ENCODE measurements at places on chromosomes 7 and 10.

DNA sequence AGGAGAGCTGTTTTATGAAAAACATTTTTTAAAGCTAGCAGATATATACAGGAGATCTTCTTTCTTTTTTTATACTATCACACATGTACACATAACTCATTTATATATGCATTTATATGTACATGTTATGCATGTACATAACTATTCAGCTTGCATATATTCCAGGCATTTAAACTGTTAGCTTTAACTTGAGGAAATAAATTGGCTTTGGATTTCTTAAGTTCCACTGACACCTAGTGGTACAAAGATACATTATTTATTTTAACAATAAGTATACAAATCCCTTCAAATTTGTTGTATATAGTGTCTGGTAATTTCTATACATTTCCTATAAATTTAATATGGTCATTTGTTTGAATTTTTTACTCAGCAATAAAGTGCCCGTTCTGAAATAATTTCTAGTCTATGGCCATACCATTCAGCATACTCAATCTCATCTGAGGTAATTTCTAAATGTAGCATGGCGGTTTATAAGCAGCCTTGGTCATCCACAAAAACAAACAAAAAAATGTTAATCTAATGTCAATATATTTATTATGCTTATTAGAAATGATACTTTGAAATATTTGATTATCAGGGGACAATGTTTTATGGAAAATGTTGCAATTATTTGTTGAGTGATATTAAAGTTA lies 11.6 kb downstream of the ZDHHC6 start:
- DNase-seq, result no peak

DNA sequence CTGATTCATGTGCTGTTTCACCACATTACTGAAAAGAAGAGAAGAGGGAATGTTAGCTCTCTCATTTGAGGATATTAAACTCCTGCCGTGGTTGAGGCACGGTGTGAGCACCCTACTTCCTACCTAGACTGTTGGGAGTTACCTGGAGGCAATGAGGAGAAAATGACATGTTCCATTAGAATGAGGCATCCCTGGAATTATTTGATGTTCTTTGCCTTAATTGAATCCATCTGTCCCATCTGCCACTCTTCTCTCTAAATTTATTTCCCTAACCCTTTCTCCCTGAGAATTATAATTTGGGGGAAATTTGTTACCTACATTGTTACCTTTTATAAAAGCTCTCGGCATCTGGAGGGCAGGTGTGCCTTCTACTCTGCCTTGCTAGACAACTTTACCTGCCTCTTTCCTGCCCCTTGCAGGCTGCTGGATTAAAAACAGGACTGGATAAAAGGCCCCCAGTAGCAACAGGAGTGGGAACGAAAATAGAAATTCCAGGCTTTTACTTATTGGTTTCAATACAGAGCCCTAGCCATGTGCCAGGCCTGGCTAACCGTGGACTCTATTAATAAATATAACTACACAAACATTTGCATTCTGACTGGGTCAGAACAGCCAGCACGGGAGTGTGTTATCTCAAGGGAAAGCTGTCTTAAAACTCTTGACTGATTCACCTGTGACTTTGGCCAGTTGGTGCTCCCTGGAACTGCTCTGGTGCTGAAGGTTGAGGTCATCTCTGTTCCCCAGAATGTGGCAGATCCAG lies 4.4 kb upstream of the ATXN7L1 start:
- DNase-seq, result no peak

DNA sequence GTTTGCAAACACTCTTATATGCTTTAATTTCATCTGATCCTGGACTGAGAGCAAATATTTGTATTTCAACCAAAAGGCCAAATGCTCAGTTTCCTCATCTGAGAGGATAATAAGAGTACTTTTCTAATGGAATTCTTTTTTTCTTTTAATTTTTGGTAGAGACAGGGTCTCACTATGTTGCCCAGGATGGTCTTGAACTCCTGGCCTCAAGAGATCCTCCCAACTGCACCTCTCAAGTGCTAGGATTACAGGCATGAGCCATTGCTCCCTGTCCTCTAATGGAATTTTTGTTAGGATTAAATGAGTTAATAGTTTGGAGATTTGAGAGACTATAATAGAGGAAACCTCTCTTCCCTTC lies 68.4 kb upstream of the KMT2E start:
- no peak for DNase-seq

- DNase-seq, result no peak
These were observed 1219.4 kb downstream of the TYW1 start for GRCh38 chr7:68216051-68216450.

DNA sequence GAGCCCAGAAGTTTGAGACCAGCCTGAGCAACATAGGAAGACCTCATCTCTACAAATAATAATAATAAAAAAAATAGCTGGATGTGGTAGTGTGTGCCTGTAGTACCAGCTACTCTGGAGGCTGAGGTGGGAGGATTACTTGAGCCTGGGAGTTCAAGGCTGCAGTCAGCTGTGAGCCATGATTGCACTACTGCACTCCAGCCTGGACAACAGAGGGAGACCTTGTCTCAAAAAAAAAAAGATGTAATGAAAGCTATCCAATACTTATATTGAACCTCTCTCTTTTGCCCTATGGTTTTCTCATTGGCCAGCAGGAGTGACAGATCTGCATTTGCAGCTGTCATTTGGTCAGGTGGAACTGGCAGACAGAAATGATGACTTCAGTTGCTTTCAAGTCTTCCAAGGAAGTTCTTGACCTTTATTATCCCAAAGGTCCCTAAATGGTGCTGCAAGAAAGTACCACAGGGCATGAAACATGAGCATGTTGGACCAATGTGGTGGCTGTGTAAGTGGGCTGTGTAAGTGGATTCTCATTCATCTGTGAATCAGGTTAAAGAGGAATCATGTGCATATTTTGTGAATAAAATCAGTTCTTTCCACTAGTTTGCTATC lies 99.4 kb downstream of the CALD1 start:
- no peak for DNase-seq

GRCh38 chr7:156753630-156754029 lies 113.1 kb downstream of the RNF32 start:
- DNase-seq, result no peak

DNA sequence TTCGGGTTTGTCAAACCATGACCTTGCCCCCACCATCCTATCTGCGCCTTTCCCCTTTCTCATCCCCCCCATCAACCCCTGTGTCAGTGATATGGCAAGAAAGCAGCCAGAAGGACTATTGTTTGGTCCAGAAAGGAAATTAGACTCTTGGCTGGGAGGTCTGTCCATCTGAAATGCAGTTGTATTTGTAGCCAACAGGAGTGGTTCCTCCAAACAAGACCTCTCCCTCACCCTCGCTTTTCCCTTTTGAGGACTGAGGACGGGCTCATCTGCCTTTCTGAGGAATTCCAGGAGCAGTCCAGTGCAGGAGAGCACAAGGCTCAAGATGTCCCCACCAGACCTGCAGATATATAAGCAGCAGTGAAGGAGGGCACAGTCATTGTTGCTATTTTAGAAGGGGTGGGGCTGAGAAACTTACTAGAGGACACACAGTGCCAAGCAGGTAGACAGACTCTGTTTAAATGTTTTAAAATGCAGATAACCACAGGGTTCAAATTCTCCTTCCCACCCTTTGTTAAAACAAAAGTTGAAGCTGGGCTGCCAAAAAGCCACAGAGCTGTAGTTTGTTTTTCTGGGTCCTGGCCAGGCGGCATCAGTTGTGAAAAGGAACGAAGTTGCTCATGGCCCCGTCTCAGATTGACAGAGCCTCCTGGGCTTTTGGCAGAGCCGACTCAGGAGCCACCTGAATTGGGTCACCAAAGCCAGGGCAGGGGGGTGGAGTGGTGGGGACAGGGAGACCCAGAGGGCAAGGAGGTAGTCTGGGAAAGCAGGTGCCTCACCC lies 37.3 kb downstream of the CYP17A1 start:
- DNase-seq, result no peak

- no peak for DNase-seq
These were observed 72.1 kb downstream of the GRB10 start for GRCh38 chr7:50710441-50711154.

DNA sequence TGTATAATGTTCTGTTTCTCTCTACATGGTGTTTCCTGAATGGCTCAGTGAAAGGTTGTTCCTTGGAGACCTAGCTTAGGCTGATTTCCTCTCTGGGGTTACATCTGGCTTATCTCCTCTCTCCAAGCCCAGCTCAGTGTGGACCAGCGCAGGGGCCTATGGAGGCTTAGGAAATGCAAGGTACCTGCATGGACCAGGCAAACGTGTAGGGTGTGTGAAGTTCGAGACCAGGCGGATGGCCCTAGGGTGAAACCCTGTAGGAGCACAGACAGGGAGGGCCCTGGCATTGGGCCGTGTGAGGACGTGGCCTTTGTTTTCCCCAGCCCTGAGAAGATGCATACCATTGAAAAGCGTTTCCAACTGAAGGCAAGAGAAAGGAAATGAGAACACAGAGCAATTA lies 59.0 kb downstream of the DOCK1 start:
- no peak for DNase-seq

DNA sequence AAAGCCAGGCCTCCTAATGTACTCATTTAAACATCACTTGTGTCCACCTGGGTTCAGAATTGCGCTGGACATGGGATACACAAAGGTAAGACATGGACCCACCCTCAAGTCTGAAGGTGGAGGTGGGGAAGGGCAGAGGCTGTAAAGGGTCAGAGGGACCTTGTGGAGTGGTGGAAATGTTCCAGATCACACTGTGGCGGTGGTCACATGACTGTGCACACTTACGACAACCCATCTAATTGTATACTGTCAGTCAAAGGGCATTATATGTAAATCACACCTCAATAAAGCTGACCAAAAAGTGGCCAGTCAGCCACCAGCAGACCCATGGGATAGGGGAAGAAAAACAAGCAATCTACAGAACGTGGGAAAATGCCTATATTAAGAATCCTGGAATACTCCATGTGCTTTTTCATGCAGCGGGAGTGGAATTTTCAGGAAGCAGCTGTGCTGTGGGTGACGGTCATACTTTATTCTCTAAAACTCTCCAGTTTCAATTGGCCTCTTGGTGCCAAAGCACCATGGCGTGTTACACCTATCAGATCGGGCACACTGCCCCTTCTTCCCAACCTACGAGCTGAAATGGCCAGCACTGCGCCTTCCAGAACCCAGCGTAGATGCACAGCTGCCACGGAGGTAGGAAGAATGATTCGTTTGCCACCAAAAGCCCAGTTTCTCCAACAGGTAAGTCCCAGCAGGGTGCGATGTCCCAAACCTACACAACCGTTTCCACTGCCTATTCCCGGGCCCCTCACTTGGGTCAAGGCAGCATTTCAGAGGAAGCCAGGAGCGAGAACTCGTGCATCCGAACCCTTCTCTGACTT lies 69.8 kb downstream of the PRKAG2 start:
- DNase-seq, result no peak

DNA sequence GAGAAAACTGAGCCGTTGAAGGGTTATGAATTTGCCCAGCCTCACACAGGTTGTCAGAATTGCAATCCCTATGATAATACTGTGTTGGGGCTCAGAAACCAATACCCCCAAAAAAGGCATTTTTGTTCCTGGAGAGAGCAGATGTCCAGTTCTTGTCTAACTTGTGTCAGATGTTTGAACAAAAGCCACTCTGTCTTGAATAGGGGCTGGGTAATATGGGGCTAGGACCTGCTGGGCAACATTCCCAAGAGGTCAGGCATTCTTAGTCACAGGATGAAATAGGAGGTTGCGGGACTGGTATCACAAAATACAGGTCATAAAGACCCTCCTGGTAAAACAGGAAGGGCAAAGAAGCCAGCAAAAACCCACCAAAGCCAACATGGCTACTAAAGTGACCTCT lies 482.1 kb downstream of the IPMK start:
- no peak for DNase-seq

DNA sequence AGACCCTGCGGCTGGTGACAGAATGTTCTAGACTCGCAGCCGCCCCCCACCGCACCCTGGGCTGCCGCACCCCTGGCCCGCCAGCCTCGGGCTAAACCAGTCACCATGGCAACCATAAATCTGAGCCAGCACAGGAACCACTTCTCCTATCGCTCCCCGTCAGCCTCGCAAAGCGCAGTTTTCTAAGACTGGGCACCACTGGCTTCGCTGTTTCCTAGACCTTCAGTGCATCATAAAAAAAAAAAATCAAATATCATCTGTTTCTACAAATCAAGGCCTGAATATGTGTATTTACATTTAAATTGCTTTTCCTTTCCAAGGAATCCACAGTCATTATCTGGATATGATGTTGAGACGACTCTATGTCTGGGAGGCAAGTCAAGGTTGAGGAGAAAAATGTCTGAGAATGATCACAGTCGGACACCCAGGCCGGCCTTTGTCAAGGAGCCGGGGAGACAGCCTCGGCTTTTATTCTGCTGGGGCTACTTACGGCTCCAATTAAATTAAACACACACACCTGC lies 99.9 kb downstream of the PTPRN2 start:
- DNase-seq, result no peak

DNA sequence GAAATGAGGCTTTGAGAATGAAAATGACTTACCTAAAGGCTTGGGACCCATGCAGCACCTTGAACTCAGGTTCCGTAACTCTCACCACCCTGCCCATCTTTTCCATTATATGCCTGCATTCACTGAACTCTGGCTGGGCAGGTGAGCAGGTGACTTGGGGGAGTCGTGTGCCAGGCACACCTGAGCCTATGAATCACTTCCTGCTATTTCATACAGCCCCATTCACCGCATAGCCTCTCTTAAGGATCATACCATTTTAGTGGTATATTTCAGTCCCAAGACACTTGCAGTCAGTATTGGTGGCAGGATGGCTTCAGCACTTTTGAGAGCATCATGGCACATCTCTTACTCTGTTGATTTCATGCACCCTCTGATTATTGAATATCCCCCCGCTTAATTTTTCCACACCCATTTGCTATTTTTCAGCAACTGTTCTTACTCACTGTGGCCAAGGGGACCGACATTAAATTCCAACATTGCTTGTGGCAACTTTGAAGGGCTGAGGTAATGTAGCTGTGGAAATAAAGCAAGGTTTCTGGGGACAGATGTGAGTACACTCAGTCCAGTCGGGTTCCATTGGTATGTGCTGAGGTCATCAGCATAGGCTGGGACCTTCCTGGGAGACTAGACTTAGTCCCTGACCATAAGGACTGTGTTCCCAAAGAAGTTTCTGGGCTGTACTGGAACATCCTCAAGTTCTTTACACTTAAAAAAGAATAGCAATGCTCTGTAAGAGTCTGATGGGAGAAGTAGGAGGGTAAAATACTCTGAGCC lies 39.8 kb upstream of the ZNF438 start:
- DNase-seq, result no peak

DNA sequence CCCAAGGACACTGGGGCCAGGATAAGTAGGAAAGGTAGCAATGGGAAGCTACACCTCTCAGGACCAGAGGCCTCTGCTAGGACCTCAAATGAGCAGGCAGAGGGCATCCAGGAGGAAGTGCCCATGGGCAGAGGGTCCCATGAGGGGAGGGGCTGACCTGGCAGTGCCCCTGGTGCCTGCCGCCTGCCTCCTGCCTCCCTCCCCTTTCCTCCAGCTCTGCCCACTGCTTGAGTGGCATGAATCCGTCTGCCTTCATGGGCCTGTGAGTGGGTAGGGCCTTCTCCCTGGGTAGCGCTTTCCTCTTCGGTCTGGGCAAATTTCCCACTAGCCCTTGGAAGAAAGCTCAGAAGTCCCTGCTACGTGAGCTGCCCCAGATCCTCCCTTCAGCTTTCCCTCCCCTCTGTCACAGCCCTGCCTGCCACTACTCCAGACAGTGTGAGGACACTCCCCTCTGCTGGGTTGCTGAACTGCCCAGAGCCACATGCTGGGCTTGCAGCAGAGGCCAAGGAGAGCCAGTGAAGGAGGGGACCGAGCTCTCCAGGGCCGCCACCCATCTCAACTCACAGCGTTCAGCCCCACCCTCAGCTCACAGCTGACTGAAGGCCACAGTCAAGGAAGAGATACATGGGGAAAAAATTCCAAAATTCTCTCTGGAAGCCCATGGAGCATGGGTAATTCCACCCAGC lies 141.4 kb downstream of the ARHGAP22 start:
- DNase-seq, result no peak

GRCh38 chr7:29401769-29402168 lies 161.9 kb upstream of the PRR15 start:
- no peak for DNase-seq
